Activated CD8-positive, alpha-beta memory T cell treated with anti-CD3 and anti-CD28 coated beads for 36 hours (primary cell): ENCODE measurements at places on chromosomes 5 and 9. TPM values are rescaled to one million over a fixed set of nuclear protein-coding genes. Genes with fewer than 3 reads are reported as not detected.

The SOX30 gene
- 0.29 TPM for total RNA-seq

The TEX48 gene
- total RNA-seq: 0.69 TPM

The SUSD3 gene
- 15.4 TPM for total RNA-seq

The TIMD4 gene
- total RNA-seq: 0.65 TPM

The MARVELD2 gene
- 0.25 TPM for total RNA-seq

The MSMP gene
- 0.65 TPM for total RNA-seq

The ADAMTS6 gene
- 1.4 TPM for total RNA-seq

The GPR21 gene
- not detected for total RNA-seq

The DYNC2I2 gene
- 59.7 TPM for total RNA-seq

The SNAPC3 gene
- total RNA-seq: 24.9 TPM

The SPATA31A7 gene
- total RNA-seq: not detected

The ADRB2 gene
- 0.65 TPM for total RNA-seq

The ANKH gene
- total RNA-seq: 90.1 TPM

The TLX3 gene
- total RNA-seq: not detected

The RXRA gene
- 6.7 TPM for total RNA-seq

The OLFML2A gene
- total RNA-seq: 0.04 TPM

The ACOT12 gene
- total RNA-seq: not detected

The RASGEF1C gene
- not detected for total RNA-seq

The INSL4 gene
- total RNA-seq: not detected

The MARCOL gene
- not detected for total RNA-seq

The ANKHD1 gene
- total RNA-seq: 90.0 TPM

The LHX6 gene
- not detected for total RNA-seq

The KCNV2 gene
- not detected for total RNA-seq

The LSM11 gene
- 8.4 TPM for total RNA-seq

The ODF2 gene
- total RNA-seq: 72.4 TPM

The TPD52L3 gene
- total RNA-seq: not detected

The CXXC5 gene
- 2.7 TPM for total RNA-seq

The NUTM2F gene
- not detected for total RNA-seq

The RLN2 gene
- 2.4 TPM for total RNA-seq

The FSTL4 gene
- total RNA-seq: 0.30 TPM

The STING1 gene
- total RNA-seq: 114 TPM

The CFAP90 gene
- not detected for total RNA-seq

The SLC25A48 gene
- not detected for total RNA-seq

The LRRC14B gene
- total RNA-seq: not detected

The KIF4B gene
- total RNA-seq: 0.04 TPM

The ANKRD18A gene
- total RNA-seq: 2.1 TPM

The C9orf50 gene
- total RNA-seq: not detected

The SEMA6A gene
- not detected for total RNA-seq

The SLC6A7 gene
- total RNA-seq: not detected

The SLC34A3 gene
- not detected for total RNA-seq

The CA9 gene
- total RNA-seq: 5.5 TPM

The NR4A3 gene
- total RNA-seq: 46.0 TPM

The RASEF gene
- not detected for total RNA-seq

The SGCD gene
- 0.02 TPM for total RNA-seq

The MGAT4B gene
- 94.7 TPM for total RNA-seq

The LCN1 gene
- total RNA-seq: not detected

The ZNF483 gene
- 1.9 TPM for total RNA-seq

The CRB2 gene
- total RNA-seq: not detected

The C5orf52 gene
- not detected for total RNA-seq
